ENCODE measurements at places on chromosomes 16 and 17.

GRCh38 chr17:28396635-28397239 is 9.3 kb downstream of the SLC46A1 start:
- no peak for DNase-seq

- peak; percentile 57 for DNase-seq
Measured at GRCh38 chr16:807347-808084, 7.0 kb upstream of the GNG13 start.

DNA sequence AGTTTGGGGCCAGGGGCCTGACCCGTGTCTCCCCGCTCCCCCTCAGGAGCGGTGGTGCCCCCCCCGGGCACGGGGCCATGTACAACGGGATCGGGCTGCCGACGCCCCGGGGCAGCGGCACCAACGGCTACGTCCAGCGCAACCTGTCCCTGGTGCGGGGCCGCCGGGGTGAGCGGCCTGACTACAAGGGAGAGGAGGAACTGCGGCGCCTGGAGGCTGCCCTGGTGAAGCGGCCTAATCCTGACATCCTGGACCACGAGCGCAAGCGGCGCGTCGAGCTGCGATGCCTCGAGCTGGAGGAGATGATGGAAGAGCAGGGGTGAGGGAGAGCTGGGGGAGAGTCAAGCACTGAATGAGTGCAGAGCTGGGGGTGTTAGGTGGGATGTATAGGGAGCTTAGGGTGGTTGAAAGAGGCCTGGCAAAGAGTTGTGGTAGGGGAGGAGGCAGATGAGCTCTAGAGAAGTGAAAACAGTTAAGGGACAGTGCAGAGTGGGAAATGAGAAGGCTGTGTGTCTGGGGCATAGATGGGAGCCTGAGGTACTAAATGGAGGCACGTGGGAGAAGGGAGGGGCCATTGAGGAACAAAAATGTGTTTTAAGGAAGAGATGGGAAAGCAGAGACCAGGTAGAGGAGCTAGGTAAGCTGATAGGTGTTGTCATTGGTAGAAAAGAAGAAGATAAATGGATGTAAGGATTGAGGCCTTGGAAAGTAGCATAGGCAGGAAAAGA is 4.0 kb downstream of the SRRM2 start:
- no peak for DNase-seq

DNA sequence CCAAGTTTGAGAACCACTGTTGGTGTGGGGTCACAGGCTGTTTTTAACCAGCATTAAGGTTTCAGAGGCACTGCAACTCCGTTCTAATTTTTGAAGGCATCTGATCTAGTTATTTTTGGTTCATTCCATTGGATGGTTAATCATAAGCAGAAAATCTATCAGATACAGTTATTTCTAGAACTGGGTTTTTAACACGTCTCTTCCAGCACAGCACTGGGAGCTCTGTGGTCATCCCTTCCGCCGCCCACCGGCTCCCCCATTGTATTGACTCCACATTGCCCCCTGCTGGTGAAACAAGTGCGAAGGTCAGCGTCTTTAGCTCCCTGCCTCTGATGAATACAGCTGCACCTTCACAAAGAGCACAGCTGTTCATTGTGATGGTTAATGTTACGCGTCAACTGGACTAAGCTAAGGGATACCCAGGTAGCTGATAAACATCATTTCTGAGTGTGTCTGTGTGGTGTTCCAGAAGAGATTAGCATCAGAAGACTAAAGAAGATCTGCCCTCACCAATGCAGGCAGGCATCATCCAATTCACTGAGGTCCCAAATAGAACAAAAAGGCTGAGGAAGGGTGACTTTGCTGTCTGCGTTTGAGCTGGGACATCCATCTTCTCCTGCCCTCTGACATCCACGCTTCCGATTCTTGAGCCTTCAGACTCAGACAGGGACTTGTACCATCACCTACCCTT is 8.5 kb downstream of the CCL18 start:
- no peak for DNase-seq

Measured in activated CD4-positive, CD25-positive, alpha-beta regulatory T cell treated with anti-CD3 and anti-CD28 coated beads, Interleukin-2, amount 50 U/mL, for 16 hours (primary cell).